NCI-H226 (cell line): ENCODE measurements at places on chromosomes 12 and 14.

DNA sequence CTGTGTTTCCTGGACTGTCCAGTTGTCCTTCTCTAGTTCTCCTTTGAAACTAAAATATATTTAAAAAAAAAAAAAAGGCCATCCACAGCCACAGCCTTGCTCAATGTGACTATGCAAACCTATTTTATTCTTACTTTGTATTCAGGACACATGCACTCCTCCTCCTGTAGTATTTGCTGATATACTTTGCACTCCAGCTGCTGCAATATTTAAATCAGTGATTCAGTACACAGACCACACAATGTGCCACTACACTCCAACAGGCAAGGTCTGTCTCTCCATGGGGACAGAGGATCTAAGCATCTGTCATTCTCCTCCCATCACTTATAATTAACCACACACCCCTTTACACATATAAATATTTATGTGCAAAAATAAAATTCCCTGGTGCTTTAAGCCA lies 40.2 kb upstream of the CCDC196 start:
- DNase-seq = no peak

GRCh38 chr14:51462182-51462581 lies 189.5 kb upstream of the FRMD6 start:
- no peak for DNase-seq

DNA sequence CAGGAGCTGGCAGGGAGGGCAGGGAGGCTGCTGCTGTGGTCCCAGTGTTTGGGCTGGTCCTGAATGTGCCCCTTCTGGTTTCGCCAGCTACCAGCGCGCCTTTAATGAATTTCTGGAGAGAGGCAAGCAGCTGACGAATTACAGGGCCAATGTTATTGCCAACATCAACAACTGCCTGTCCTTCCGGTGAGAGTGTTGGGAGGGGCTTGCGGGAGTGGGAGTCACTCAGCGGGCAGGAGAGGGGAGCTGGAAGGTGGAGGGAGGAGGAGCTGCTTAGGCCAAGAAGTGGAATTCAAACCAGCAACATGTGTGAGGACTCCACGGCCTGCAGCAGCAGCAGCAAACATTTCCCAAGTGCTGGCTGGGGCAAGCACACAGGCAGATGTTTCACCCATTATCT lies 7.7 kb downstream of the TNFAIP2 start:
- DNase-seq = peak; percentile 88

DNA sequence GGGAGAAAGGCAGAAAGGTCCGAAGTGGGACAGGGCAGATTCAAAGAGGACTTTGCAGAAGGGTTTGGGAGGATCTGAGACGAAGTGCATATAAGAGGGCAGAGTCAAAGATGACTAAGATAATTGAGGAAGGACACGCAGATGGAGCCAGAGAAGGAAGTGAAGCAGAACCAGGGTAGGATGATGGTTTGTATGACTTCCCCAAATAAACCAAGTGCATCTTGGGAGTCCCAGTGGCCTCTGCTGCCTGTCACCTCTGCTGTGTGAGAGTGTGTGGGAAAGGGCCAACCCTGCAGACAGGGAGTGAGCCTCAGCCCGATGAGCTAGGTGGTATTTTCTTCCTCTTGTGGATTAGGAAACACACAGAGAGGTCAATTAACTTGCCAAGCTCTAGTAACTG lies 36.8 kb downstream of the FLVCR2 start:
- no peak for DNase-seq

GRCh38 chr12:69405566-69405865 lies 46.0 kb downstream of the YEATS4 start:
- peak; percentile 99 for DNase-seq

- DNase-seq = no peak
Measured at GRCh38 chr12:12926571-12927071, 25.3 kb downstream of the GPRC5D start.

DNA sequence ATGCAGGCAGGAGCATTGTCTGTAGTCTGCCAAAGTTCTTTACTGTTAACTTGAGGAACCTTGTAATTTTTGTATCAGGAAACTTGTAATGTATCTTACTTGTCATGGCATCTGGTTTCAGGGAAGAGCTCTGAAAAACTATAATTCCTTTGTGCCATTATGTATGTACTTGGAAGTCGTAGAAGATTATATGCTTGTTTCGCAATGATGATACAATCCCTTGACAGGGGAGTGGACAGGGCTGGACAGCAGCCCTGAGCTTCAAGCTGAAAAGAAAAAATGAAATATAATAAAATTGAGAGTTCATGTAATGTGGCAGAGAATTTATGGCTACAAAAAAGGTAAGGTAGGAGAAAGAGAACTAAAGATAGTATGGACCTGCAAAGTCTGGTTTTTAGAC lies 7.4 kb upstream of the DLGAP5 start:
- DNase-seq = no peak

DNA sequence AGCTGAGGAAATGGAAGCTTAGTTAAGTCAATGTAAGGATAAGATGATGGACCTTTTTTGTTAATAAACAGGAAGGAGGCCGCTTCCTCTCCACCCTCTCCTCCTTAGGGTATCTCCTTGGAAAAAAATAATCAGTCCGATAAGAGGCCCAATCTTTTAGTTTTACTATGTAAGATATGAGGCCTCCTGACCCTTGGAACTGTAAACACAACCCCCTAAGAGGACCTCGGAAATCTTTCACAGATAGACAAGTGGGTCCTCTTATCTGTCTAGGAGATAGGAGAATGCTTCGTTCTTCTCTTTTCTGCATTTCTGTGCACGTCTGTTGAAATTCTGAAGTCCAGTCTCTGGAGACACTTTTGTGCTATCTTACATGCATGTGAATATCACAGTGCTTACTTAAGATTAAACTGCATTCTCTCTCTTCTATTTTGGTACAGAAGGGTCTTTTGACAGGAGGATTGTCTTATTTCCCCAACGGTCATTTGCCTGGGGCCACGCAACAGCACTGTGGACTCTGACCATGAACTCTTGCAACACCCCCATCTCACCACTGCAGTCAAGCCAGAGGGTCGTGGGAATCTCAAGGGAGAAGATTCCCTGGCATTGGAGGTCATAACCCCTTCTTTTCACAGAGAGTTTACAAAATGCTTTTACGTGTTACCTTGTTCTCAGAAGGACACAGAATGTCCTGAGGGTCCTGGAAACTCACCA lies 313.0 kb upstream of the RTL1 start:
- no peak for DNase-seq

DNA sequence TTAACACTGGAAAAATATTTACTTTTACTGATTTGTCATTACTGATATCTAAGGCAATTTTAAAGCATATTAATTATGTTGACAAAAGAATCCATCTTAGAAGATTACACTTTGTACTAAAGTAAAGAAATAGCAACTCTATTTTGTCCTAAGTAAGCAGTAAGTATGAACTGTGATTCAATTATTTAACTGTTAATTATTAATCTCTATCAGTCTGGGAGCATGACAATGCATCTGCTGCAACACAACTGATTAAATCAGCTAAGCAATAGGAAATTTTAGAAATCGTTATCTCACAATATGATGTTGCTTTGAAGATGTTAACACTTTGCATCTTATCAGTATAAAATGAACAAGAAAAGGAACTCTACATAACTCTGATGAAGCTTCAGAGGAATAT lies 172.3 kb downstream of the DPY19L2 start:
- no peak for DNase-seq

DNA sequence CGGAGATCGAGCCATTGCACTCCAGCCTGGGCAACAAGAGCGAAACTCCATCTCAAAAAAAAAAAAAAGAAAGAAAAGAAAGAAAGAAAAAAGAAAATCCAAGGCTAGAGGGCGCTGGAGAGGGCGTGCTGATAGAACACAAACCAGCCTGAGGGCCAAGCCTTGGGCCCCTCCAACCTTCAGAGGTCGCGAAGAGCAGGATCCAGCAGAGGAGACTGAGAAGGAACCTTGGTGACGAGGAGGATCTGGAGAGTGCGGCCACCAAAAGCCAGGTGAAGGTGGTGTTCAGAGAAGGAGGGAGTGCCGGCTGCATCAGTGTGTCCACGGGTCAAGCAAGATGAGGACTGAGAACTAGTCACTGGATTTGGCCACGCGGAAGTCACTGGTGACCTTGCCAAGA lies 4.1 kb upstream of the DYNC1H1 start:
- DNase-seq = no peak

- DNase-seq = no peak
Measured at GRCh38 chr12:47824198-47824597, 4.5 kb upstream of the HDAC7 start.

GRCh38 chr14:32728976-32729375 lies 209.7 kb upstream of the NPAS3 start:
- DNase-seq = no peak

DNA sequence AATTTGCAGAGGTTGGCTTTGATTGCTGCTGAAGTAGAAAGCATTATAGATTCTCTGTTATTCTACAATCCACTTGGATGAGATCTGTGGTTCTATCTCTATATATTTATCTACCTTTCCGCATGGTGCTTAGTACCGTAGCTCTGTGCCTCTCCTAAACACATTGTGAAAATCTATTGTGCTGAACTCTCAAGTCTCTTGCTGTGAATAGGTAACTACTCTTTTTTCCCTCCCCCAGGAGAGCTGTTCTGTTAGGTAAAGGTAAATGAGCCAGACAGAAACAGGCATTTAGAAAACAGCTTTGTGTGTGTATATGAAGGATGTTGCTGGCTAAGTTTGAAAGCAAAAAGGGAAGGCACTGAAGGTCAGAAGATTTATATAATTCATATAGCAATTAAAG lies 112.6 kb downstream of the BRMS1L start:
- DNase-seq = no peak

- DNase-seq = no peak
Measured at GRCh38 chr12:24551163-24551786, 397.6 kb downstream of the BCAT1 start.

GRCh38 chr12:12786706-12787601 lies 1.5 kb downstream of the APOLD1 start:
- DNase-seq = peak; percentile 79

- no peak for DNase-seq
Measured at GRCh38 chr14:33837943-33838683, 112.8 kb downstream of the EGLN3 start.

DNA sequence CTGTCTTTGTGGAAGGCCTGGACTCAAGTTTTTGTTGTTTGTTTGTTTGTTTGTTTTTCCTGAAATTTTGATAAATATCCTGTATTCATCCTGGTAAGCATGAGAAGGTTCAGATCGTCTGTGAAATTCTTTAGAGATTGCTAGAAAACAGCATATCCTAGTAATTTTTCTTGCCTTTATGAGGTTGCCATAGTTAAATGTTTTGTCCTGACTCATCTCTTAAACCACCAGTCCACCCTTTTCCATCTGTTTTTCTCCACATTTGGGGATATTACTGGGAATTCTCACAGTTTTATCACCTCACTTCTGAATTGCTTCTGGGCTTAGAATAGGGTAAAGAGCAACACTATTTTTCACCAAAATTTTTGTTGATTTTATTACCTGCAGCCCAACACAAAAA lies 248.3 kb downstream of the FBXL14 start:
- no peak for DNase-seq

GRCh38 chr14:99146616-99147365 lies 125.2 kb downstream of the BCL11B start:
- no peak for DNase-seq

GRCh38 chr14:76926521-76927251 lies 100.5 kb downstream of the LRRC74A start:
- DNase-seq = peak; percentile 28

- DNase-seq = no peak
Measured at GRCh38 chr14:83255015-83255726, 1721.5 kb upstream of the SEL1L start.

DNA sequence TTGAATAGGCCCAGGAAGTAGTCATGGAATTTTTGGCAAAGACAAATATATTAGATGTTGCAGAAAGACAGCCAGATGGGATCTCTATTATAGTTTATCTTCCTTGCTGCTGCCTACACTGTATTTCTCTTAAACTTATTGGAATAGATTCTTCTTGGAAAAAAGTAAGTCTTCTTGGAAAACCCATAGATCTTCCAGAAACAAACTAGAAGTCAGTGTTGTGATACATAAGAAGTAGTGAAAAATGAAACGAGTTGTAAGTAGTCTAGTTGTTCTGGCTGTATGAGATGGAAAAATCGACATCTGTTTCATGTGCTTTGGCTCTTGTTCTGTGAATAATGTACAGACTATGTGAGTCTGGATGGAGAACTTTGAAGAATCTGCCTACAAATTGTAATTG lies 29.0 kb downstream of the GLIPR1L2 start:
- no peak for DNase-seq

DNA sequence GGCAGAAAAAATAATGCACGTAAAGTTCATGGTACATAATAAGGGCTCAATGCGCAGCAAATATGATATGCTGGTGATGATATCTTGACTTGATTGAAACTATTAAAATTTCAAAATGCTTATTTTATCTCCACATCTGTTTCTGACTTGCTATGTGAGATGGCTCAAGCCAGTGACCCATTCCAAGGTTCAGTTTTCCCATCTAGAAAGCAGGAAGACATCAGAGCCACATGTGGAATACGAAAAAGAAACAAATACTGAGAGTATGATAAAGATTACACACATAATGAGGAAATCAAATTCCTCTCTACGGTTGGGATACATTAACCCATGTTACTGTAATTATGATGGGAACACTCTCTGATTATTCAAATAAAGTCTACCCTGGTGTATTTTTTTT lies 24.0 kb upstream of the TSPAN11 start:
- no peak for DNase-seq

- DNase-seq = peak; percentile 49
Measured at GRCh38 chr14:99522934-99523703, 41.9 kb downstream of the CCNK start.

DNA sequence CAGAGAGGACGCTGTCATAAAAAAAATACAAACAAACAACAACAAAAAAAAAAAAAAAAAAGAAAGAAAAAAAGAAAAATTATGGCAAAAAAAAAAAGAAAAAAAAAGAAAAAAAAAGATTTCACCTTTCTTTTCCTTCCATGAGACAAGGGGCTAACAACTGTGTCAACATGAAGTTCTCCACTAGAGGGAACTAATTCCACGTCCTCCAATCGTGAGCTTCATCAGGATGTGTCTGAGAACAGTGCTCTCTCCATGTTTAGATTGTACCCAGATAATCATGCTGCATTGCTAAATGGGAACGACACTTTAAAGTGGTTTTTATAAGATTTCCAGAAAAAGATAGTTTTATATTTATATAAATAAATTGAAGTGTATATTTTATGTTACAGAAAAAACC lies 96.2 kb upstream of the PTPRB start:
- DNase-seq = peak; percentile 63

DNA sequence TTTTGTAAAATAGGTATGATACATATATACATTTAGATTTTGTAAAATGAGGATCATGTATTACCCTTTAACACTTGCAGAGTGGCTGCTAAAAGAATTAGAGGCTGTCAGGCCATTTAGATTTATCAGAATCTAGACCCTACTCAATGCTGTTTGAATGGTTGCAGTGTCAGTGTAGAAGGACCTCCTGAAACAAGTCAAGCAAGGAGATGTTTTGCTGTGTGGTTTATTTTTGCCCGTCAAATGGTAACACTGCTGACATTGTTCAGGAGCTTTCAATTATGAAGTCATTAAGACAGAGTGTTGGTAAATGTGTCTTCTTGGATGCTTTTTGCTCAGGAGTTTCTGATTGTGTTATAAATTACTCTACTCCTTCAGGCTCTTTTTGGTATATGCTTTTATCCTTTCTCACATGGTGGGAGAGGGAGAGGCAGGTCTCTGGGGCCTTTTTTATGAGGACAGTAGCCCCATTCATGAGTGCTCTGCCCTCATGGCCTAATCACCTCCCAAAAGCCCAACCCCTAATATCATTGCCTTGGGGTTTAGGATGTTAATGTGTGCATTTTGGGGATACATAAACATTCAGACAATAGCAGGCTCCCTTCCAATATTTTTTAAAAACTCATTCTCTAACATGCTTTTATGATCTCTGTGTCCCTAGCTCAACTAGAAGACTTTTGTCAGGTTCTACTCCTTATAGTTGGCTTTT lies 16.5 kb downstream of the EID3 start:
- no peak for DNase-seq
